ENCODE measurements at places on chromosomes 12 and 14.

DNA sequence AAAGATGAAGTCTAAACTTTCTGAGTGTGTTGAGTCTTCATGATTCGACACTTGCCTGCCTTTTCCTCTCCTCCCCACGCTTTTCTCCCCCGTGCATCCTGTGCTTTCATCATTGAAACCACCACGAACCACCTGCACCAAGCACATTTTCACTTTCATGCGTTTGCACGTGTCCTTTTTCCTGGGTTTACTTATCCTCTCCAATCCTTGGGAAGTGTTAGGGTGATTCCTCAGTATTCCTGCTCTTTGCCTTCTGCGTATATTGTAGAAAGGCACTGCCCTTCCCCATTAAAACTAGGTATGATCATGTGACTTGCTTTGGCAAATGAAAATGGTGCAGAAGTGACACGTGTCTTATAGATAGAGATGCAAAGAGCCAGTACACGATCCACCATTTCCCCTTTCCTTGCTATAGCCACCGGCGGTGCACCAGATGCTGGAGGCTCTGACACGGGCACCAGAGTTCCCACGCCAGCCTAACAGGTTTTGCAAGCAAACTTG, 106.6 kb downstream of the BRMS1L start:
- no peak for DNase-seq

DNA sequence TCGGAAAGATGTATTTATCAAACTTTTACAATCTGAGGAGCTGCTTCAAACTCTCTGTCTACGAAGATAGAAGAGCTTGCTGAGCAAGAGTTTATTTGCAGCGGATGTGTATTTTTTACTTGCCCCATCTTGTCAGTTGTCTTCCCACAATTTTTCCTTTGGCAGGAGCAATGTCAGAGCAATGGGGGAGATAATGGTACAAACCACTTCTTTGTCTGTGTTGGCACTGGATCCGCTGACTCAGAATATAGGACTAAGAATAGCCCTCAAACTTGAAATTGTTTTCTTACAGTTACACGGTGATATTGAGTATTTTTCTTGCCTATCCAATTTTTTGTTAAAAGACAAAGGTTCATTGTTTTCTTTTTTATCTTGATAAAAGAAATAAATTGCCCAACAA, 27.6 kb downstream of the HELB start:
- DNase-seq, result no peak

GRCh38 chr14:35556548-35556947, 22.6 kb downstream of the INSM2 start:
- no peak for DNase-seq

GRCh38 chr12:56616925-56617324, 13.2 kb downstream of the BAZ2A start:
- DNase-seq, result no peak

GRCh38 chr14:49975276-49975675, 82.4 kb downstream of the ARF6 start:
- no peak for DNase-seq

DNA sequence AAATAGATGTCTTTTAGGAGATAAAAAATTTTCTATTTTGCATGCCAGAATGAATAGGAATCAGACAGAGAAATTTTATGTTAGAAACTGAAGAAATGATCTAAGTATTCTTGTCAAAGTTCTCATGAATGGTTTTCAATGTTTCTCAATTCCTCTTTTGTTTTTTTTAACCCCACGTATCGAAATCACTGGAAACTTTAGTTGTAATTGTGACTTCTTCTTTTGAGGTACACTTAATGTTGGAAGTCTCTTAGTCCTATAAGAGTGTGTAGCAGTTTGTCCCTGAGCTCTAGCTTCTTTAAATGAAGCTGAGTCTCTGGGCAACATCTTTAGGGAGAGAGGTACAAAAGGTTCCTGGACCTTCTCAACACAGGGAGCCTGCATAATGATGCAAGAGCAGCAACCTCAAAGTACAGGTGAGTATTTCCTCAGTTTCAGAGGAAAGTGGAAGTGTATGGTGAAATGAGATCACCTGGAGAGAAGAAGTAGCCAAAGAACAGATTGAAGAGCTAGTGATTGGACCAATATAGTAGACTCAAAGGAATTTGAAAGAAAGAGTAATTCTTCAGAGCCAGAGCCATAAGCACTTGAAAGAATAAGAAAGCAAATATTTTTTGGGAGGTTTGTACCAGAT, at the start of gene CLEC6A:
Gene CLEC6A, plus strand, starts transcription at position 236 of the 634 bp plus-strand sequence. Its CDS starts 150 bp downstream, at position 386.
- DNase-seq, result no peak

DNA sequence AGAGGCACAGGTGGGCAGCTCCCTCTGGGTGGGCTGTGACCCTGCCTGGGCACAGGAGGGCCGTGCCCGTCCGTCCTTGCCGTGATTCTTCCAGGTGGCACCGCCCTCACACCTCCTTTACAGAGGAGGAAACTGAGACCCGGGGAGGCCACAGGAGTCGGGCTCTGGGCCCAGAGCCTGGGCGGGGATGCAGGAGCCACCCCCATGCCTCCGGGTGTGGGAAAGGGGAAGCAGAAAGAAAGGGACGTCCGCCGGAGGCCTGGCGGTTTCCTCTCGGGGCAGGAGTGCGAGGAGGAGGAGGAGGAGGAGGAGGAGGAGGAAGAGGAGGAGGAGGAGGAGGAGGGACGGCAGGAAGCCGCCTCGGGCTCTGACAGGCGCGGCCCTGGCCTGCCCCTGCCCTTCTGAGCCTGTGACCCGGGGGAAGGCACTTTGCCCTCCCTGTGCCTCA, 23.0 kb downstream of the SH2B3 start:
- no peak for DNase-seq

GRCh38 chr14:75636100-75636692, 24.5 kb downstream of the ERG28 start:
- DNase-seq, result no peak

DNA sequence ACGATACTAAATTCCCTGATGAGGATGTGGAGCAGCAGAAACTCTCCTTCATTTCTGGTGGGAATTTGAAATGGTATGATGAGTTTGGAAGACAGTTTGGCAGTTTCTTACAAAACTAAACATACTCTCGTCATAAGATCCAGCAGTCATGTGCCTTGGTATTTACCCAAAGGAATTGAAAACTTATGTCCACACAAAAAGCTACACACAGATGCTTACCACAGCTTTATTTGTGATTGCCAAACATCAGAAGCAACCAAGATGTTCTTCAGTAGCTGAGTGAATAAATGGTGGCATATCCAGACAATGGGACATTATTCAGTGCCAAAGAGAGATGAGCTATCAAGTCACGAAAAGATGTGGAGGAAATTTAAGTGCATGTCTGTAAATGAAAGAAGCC, 10.7 kb upstream of the APOLD1 start:
- no peak for DNase-seq

DNA sequence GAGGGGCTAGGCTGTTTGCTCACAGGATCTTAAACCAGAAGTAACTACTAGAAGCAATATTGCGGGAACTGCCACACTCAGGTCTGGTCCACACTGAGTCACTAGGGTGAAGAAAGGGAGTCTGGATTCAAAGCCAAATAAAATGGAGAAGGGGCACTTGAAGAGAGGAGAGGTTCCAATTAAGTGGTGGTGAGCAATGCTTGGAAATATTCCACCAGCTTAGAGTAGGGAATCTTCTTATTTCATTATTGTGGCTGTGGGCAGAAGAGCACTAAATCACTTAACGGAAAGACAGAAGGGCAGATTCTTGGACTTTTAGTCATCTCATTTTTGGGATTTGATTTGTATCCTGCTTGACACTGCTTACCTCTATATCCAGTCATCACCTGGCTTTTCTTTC, 48.6 kb upstream of the PPP1R12A start:
- no peak for DNase-seq

GRCh38 chr12:24232531-24232930, 283.1 kb upstream of the SOX5 start:
- DNase-seq, result no peak

Measured in NCI-H1048 (cell line).